ENCODE measurements at places on chromosomes 6 and 20.

GRCh38 chr6:170025341-170025911 is 265.5 kb downstream of the DLL1 start:
- peak; percentile 46 for DNase-seq

- no peak for DNase-seq
These were observed 1.7 kb downstream of the TNXB start for GRCh38 chr6:32107406-32107805.

DNA sequence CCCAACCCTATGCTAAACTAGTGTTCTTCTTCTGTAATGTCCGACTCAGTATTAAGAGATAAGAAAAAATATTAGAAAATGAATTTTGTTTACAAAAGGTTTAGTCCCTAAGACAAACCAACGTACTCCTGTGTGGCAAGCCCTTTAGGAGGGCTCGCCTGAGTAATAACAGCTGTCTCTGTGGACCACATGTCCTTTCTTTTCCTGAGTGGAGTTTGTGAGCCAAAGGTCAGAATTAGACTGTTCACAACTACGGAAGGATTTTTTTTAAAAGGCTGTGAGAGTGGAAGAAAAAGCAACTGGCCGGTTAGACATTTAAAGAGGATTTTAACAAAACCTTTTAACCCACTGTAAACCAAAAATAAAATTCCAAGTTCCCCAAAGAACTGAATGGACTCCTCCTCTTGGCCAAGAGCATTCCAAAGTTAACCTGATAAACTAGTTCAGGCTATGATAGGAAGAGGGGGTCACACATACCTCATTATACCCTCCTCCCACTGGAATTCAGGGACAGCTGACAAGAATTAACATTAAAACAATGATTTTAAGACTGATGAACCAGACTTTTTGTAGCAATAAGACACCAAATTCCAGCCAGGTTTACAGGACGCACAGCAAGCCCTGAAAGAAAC is 43.5 kb downstream of the FAM184A start:
- DNase-seq = no peak

DNA sequence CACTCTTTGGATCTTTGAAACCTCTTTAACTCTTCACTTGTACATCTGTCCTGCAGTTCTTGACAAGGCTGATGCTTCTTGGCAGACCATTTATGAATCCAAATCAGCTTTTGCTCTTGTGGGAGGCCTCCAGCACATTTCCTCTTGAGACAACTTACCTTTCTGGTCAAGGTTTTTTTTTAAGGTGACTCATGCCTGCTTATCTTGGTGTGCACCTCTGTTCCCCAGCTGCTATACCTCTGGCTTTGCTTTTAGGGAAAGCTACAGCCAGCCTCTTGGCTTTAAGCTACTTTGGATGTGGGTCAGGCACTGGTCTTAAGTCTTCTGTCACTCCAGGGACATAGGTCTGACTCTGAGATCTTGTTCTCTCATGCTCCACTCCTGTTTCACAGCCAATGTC is 106.5 kb downstream of the PHF3 start:
- no peak for DNase-seq

DNA sequence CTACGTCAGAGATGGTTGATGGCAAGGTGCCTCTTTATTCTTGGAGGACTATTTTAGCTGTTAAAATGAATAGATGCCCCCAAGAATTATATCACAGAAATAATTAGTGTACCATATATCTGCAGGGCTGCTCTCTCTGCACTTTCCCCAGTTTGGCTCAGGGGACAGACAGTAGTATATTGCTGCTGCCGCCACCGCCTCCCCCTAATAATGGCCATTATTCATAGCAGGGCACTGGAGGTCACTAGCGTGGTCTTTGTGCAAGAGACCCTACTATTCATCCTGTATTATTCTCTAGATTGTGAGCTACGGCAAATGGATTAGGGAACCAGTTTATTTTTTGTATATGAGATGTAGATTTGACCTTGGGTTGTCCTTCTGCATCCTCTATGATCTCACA is 11.0 kb downstream of the HDGFL1 start:
- no peak for DNase-seq

DNA sequence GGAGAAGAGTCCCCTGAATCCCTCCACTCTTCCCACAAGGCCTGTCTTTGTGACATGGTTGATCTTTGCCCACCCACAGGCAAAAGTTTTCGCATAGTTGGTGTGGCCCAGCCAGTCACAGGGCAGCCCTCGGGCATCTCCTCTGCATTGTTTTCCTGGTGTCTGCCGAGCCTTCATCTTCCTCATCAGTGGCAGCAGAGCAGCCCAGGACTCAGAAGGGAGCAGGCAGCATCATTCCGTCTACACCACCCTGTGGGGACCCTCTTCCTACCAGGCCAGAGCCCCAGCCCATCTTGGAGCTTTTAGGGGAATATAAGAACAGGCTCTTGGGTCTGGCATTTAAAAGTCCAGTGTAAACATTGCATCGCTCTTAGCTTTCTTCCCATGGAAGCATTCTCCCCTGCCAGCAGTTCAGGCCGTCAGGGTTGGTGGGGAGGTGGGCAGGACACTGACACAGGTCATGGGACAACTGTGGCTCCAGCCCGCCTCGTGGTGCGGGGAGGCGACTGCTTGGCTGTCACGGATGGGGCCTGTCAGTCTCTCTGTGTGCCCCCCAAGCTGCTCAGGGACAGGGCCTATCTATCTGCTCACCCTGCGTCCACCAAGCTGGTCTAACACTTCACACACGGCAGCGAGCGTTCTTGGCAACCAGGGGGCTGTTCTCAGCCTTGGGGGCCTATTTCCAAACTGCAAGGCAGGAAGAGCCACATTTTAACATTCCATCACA is 38.3 kb downstream of the PDRG1 start:
- DNase-seq = no peak

DNA sequence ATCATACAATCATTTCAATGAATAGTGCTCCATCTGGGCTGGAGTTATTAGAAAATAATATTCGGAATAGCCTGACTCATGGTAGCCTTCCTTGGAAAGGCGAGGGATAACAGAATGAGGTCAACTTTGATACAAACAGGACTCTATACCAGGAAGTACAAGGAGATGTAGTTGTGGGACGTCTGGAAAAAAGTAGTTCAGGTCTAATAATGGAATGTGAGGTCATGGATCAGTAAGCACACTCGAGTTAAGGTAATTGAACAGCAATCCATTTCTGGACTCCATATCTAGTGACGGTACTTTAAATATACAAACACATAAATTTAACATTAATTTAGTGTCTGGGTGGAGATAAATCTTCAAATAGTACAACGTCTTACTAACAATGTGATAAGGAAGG is 1204.0 kb upstream of the ADGRB3 start:
- DNase-seq = no peak

GRCh38 chr20:2314759-2315439 is 19.1 kb downstream of the TGM3 start:
- peak; percentile 52 for DNase-seq

DNA sequence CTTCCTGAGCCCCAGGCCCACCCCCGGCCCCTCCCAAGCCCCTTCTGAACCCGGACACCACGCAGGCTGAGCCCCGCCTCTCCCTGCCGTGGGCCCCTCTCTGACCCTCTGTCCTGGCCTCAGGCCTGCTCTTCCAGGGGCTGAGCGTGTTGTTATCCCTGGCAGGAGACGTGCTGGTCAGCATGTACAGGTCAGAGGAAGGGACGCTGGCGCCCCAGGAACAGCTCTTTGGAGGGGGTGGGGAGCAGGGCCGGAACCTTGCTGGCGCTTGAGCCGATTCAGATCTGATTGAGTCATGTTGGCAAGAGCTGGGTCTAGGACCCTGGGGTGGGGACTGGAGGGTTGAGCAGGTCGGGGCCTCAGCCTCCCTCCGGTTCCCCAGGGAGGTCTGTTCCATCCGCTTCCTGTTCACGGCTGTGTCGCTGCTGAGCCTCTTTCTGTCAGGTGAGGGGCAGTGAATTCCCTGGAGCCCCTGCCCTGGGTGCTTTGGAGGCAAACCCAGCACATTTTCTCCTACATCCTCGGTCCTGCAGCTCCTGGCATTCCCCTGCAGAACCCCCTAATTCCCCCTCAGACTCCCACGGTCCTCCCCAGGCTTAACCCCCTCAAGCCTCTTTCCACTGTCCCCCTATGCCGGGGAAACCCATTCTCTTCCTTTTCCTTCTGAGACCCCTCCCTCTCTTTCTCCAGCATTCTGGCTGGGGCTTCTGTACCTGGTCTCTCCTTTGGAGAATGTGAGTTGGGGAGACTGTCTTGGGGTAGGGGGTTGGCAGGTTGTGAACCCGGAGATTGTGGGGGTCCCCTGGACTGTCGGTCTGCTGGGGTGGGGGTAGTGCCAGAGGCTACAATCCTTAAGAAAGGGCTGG is 2.0 kb downstream of the SPAG4 start:
- DNase-seq = peak; percentile 33

DNA sequence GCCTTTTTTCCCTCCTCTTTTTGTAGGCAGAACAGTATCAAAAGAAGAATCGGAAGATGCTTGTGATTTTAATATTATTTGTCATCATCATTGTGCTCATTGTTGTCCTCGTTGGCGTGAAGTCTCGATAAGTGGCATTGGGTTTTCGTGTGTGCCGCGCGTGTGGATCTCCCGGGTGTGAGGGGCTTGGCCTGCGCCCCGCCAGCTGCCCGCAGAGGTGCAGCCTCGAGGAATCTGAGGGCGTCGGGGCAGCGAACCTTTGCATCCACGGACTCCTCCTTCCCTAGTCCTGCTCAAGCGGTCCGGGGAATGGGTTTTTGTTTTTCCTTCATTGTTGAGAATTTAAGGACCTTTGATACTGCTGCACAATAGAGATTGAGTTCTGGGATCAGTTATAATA is 16.4 kb upstream of the NPEPL1 start:
- DNase-seq = no peak

- DNase-seq = no peak
These were observed 72.4 kb upstream of the TBC1D7 start for GRCh38 chr6:13400772-13401171.

GRCh38 chr20:63567386-63568169 is 6.5 kb downstream of the HELZ2 start:
- DNase-seq = no peak

DNA sequence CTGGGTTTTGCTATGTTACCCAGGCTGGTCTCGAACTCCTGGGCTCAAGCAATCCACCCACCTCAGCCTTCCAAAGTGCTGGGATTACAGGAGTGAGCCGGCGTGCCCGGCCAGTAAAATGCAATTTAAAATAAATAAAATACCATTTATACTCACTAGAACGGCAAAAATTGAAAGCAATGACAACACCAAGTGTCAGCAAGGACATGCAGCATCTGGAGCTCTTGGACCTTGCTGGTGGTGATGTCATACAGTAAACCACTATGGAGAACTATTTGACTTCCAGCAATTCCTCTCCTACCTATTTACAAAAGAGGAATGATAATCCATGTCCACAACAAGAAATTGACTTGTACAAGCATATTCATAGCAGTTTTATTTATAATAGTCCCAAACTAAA is 105.7 kb upstream of the PHACTR1 start:
- no peak for DNase-seq

DNA sequence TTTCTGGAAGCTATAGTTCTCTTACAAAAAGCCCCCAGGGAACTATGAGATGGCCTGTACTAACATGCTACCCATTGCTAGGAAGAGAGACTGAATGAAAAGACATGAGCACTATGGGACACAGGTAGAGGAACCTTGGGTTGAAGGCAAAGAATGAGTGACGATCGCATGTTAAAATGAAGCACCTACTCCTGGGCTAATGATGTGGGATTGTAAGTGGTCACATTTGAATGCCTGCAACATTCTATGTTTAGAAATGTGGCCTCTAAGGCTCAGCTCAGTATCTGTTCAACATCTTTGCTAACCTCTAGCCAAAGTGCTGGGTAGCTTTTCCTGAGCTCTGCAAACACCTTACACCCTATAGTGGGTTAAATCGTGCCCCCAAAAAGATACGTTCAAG is 5.2 kb upstream of the ZC3H12D start:
- DNase-seq = no peak

DNA sequence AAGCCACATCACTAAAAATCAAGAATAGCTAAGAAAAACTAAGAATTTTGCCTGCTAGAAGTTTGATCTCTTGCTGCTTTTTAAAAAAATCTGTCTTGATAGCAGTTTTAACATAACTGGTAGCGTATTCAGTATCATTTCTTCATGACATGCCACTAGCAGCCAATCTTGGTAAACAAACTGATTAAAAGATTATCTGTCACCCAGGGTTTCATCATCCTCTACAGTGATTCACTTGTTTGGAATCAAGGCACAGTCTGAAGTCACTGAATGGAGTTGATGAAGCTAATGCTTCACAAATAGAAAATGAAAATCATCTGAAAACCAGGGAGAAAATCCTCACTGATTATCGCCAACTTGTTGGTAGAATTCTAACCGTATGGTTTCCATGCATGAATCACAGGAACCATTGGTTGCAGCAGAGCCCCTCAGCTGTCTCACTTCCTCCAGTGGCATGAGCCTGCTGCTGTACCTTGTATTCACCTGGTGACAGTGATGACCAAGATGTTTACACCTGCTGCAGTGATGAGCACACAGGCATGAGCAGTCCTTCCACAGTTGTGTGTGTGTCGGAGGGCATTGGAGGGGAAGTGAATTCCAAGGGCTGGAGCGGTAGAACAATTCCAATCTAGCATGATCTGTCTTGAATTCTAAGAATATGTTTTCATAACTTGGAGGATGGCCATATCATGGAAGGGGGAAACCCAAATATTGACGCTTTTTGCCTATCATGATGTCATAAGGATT is 275.0 kb downstream of the KHDC1L start:
- DNase-seq = no peak

- no peak for DNase-seq
These were observed 77.9 kb upstream of the CITED2 start for GRCh38 chr6:139452148-139452876.

DNA sequence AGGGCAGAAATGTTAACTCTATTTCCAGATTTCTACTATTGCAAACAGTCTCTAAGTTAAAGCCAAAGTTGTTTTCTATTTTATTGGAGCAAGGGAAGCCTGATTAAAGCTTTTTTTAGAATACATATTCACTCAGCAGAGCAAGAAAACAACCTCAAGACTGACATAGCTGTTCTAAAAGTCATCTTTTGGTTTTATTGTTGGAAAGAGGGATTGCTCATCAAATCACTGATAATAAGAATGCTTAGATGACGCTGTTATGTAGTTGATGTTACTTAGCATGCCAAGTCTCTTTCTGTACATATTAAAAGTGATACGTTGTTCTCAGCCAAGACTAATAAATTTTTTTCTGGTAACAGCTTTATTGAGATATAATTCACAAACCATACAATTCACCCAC is 172.6 kb upstream of the LAMA2 start:
- DNase-seq = no peak

GRCh38 chr6:17628873-17629272 is 28.8 kb downstream of the FAM8A1 start:
- DNase-seq = no peak

GRCh38 chr6:39440039-39440426 is 117.5 kb upstream of the KCNK16 start:
- DNase-seq = no peak

- DNase-seq = no peak
These were observed 32.2 kb downstream of the OPRM1 start for GRCh38 chr6:154071236-154071635.

All from NCI-H2081 (cell line).